ENCODE measurements at places on chromosomes 12 and 14.

DNA sequence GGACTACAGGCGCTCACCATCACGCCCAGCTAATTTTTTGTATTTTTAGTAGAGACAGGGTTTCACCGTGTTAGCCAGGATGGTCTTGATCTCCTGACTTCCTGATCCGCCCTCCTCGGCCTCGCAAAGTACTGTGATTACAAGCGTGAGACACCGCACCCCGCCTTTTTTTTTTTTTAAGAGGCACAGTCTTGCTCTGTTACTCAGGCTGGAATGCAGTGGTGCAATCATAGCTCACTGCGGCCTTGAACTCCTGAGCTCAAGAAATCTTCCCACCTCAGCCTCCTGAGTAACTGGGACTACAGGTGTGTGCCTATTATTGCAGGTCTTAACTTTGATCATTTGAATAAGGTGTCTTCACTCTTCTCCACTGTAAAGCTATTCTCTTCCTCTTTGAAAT is 5.3 kb upstream of the GLTP start:
- no peak for DNase-seq

GRCh38 chr14:75831455-75831854 is 150.3 kb downstream of the TGFB3 start:
- DNase-seq = no peak

GRCh38 chr14:72264716-72265115 is 332.5 kb downstream of the RGS6 start:
- no peak for DNase-seq

DNA sequence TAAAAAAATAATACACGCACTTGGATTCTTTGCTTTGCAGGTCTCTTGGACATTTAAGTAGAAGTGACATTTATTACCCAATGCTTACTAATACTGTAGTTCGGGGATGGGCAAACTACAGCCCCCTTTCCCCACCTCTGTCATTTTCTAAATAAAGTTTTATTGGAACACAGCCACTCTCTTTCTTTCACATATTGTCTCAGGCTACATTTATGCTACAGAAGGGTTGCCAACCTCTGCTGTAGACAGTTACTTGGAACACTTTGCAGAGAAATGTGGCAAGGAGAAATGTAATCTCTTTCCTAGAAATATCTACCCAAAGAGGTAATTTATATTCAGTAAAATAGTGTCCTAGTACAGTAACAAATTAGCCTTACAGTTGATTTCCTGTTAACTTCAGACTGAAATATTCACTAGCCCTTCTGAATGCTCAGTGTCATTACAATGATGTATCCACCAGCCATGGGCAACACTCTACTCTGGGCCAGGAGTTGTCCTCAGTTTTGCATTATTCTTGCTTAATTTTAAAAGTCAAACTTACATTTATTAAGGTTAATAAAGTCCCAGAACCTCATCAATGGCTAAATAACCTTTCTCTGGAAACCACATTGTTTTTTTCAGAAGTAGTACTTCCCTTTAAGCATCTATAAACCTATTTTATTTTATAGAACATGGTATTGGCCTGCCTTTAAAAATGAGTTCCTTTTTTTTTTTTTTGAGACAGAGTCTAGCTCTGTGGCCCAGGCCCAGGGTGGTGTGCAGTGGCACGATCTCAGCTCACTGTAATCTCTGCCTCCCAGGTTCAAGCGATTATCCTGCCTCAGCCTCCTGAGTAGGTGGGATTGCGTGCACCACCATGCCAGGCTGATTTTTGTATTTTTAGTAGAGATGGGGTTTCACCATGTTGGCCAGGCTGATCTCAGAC is 269.6 kb upstream of the AMIGO2 start:
- DNase-seq = no peak

- DNase-seq = no peak
Measured at GRCh38 chr12:104219908-104220404, 4.4 kb downstream of the TXNRD1 start.

- no peak for DNase-seq
Measured at GRCh38 chr12:3105690-3106479, 28.7 kb downstream of the TSPAN9 start.

DNA sequence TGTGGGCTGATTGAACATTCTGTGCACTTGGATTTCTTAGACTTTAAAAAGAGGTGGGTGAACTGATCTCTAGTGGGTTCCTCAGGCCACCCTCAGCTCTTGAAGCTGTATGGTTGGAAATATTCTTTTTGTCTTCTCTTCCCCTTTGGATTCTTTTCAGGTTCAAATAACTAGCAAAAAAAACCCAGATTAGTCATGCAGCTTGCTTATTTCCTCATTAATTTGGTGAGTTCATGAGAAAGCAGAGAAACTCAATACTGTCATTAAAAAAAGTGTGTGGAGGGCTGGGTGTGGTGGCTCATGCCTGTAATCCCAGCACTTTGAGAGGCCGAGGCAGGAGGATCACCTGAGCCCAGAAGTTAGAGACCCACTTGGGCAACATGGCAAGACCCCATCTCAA is 183.4 kb downstream of the ESR2 start:
- DNase-seq = no peak

DNA sequence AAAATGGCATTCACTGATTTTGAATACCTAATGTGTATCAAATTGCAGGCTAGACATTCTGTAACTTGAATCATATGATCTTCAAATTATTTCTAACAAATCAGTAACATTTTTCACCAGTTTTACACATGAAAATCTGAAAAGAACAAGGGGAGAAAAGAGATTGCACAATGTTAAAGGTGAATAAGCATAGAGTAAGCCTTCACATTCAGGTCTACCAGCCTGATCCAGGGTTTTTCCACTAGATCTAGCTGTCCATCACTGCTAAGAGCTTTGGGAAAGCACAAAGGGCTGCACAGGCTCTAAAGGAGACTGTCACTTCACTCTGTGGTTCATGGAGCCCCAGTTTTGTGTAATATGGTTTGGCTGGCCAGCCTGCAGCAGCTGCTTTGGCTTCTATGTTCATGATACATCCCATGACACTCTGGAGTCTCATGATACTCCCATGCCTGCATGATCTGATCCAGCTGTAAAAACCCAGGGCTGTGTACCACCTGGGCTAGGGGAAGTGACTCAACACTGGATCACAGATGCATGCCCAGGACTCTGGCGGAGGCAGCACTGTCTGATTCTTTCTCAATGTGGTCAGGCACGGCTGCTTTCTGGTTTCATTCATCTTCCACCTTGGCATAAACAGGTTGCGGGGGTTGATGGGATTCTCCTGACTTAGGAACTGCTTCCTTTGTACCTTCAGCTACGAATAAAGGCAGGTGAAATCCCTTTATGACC is 859.7 kb downstream of the GALC start:
- DNase-seq = no peak

DNA sequence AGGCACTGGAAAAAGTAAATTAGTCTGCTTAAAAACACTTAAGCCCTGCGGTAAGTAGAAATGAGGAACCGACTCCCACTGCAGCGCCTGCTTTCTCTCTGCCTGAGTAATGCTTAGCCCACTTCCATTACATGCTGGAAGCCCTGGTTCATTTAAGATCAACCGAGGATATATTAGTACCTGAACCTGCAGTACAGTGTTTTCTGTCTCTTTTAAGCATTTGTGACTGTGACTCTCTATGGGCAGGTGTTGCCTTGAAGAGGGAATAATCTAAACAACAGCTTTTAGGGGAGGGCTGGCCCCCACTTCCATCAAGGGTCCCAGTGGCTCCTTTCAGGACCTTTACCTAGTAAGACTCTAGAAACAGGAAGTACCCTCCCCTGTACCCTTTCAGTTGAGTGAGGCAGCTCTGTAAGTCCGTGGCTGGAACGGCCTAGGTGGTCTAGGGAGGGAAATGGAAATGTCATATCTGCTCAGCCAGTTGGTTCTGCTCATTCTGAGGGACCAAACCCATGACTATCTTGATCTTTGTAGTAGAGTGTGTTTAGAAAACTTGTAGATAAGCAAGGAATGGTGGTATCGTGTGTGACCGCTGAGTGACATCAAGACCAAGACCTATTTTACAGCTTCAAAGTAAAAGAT is 56.2 kb downstream of the FNTB start:
- no peak for DNase-seq

- DNase-seq = no peak
Measured at GRCh38 chr14:64998455-64998931, 11.8 kb downstream of the FNTB start.

- no peak for DNase-seq
Measured at GRCh38 chr12:71430756-71431155, 8.8 kb upstream of the LGR5 start.

GRCh38 chr12:115617391-115617790 is 660.1 kb downstream of the MED13L start:
- DNase-seq = no peak

- DNase-seq = no peak
Measured at GRCh38 chr12:65965358-65965757, 141.1 kb downstream of the HMGA2 start.

DNA sequence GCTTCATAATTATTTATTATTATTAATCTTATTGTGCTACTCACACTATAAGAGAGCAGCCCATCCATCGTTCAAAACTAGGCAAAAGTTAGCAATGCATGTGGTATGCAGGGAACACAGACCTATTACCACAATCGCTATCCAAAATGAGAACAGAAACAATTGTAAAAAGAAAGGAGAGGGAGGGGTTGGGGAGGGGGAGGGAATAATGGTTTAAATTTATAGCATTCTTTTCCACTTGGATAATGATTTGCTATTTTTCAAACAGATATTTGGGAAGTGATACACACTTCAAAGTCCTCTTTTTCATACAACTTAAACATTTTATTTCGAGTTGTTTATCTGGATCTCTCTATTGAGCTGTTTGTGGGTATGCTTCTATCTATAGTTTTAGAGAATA is 248.6 kb upstream of the SOX5 start:
- DNase-seq = no peak

GRCh38 chr12:103852498-103852997 is 11.5 kb upstream of the NT5DC3 start:
- DNase-seq = no peak

DNA sequence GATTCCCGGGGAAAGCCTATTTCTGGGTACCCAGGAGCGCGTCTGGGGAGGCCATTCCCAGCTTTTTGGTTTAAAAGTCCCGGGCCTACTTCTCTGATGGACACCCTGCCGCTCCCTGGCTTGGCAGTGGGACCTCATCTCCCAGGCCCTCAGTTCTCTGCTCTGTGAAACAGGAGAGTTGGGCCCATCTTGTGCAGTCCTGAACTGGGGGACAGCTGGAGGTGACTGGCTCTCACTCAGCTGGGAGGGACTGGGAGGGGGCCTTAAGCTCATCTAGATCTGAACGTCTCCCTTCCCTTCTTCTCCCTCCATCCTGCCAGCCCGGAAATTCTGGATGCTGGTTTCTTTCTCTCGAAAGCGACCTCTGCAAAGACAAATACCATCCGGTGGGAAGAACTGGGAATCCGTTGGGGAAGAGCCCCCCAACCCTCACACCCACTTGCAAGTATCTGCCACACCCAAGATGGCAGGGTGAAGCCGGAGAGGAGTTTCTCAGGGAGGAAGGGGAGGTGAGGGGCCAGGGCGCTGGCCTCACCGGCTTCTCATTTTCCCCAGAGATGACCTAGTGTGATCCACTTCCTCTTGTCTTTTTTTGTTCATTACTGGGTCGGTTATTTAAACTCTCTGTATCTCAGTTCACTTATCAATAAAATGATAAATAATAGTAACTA is 1.4 kb downstream of the RIN3 start:
- no peak for DNase-seq

GRCh38 chr12:58720421-58720820 is 199.9 kb downstream of the LRIG3 start:
- no peak for DNase-seq

- DNase-seq = no peak
Measured at GRCh38 chr14:42523666-42524065, 917.0 kb downstream of the LRFN5 start.

DNA sequence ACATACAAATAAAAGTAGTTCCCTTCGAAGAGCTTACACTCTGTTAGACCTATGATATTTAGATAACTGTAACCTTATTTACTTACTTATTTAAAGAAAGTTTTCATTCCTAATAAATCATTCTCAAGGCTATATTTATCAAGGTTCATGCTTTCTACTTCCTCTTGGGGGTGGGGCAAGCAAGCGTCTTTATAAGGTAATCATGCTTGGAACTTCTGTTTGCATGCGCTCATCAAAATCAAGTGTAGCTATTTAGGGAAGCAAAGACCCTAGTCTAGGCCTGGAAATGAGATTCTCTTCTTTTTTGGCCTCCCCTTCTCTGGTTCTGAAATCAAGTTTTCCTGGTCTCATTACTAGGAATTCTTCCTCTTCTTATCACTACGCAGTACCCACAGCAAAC is 766 bp downstream of the RERG start:
- no peak for DNase-seq

- no peak for DNase-seq
Measured at GRCh38 chr14:24852312-24853060, 197.5 kb downstream of the STXBP6 start.

DNA sequence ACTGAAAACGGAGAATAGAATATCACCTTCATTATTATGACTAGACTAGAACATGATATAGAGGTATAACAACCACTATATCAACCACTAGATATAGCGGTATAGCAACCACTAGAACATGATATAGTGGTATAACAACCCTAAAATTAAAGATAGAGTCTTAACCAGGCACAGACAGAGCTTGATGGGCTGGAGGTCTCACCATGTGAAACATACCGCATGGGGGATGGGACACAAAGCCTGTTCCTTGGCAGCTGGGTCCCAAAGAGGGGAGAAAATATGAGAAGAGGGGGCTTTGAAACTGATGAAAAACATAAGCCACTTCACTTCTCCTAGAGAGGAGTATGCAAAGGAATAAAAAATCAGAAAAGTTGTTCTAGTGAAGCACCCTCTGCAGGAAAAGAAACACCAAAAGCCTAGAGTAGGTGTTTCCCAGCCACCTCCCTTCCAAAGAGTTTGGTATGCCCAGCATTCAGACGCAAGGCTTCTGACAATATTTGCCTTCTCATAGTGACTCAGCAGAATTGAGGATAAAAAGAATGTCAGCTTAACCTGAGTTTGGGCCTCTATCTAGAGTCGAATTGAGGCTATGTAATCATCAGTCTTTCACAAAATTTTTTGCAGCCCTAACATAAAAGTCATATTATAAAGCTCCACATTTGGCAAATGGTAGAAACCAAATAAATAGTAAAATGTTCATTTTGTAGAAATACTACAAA is 316.4 kb downstream of the NOVA1 start:
- no peak for DNase-seq
